ENCODE measurements at places on chromosomes 4 and X.
A peak's percentile ranks its signal among the peaks of the same experiment; 100 is the strongest.

DNA sequence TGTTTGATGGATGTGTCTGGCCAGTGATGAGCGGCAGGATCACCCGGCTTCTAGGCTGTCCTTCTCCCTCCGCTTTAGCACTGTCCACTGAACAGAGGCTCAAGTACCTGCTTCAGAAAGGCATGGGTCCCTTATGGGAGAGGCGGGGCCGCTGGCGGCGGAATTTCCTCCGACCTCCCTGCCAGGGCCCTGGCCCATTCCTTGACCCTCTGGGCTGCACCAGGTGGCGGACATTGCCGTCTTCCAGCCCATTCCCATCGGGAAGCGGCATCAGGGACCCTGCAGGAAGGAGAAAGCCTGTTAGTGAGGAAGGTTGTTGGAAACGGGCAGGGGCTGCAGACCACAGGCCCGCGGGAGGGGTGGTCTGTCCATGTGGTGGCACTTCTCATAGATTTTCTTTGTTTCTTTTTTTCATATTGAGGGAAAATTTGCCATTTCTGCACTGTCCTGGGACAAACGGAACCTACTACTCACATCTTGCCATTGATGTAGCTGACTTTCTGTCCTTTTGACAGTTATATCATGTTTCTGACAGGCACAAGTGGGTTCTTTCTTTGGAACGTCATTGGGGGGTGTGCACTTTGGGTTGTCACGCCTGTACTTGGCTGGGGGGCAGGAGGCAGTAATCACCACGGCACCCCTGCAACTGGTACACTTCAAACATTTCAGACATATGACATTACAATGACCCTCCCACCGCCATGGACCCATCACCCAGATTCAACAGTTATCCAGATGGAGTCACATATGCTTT lies 6.1 kb downstream of the APLN start:
- DNase-seq: no peak

DNA sequence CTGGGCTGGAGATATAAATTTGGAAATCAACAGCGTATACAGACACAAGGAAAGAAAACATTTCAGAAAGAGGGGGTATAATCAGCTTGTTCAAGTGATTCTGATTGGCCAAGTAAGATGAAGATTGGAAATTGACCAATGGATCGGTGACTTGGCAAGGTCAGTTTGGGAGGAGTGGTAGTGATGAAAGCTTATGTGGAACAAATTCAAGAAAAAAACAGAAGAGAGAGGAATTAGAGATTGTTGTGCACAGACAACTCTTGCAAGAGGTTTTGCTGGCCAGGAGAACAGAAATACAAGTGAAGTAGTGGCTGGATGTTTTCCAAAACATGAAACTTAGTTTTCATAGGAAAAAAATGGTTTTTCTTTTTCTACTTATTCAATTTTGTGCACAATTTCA lies 16.3 kb downstream of the CD38 start:
- no peak for DNase-seq

GRCh38 chrX:17531500-17531899 lies 156.5 kb downstream of the NHS start:
- DNase-seq: no peak

GRCh38 chr4:11910812-11911211 lies 482.1 kb upstream of the HS3ST1 start:
- no peak for DNase-seq

GRCh38 chr4:89123451-89123851 lies 12.1 kb downstream of the TIGD2 start:
- DNase-seq: no peak

GRCh38 chr4:62209757-62210485 lies 1009.8 kb downstream of the ADGRL3 start:
- no peak for DNase-seq

DNA sequence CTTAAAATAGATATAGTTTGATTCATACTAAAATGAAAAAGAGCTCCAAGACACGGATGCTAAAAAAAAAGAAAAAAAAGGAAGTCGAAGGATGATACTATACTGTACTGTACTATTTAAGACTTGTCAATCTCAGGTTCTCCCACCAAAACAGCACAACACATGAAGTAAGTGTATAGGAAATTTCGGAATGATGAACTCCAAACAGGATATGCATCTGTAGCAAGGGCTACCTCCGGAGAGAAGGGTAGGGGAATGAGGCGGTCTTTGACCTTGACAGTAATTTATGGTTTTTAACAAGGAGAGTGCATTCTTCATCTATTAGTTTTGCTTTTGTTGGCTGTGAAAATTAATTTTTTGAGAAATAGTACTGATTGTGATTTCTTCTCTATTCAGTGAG lies 541 bp upstream of the FIP1L1 start:
- DNase-seq: no peak

- DNase-seq: no peak
These were observed 32.6 kb upstream of the PPP2R2C start for GRCh38 chr4:6504900-6505496.

- DNase-seq: no peak
These were observed 11.9 kb downstream of the SMIM10L2A start for GRCh38 chrX:135433531-135434257.

- no peak for DNase-seq
These were observed 1096.3 kb downstream of the FAT4 start for GRCh38 chr4:126411047-126411446.

GRCh38 chrX:78063687-78064086 lies 40.4 kb upstream of the PGK1 start:
- no peak for DNase-seq

GRCh38 chr4:107060388-107060787 lies 24.3 kb upstream of the DKK2 start:
- DNase-seq: no peak

DNA sequence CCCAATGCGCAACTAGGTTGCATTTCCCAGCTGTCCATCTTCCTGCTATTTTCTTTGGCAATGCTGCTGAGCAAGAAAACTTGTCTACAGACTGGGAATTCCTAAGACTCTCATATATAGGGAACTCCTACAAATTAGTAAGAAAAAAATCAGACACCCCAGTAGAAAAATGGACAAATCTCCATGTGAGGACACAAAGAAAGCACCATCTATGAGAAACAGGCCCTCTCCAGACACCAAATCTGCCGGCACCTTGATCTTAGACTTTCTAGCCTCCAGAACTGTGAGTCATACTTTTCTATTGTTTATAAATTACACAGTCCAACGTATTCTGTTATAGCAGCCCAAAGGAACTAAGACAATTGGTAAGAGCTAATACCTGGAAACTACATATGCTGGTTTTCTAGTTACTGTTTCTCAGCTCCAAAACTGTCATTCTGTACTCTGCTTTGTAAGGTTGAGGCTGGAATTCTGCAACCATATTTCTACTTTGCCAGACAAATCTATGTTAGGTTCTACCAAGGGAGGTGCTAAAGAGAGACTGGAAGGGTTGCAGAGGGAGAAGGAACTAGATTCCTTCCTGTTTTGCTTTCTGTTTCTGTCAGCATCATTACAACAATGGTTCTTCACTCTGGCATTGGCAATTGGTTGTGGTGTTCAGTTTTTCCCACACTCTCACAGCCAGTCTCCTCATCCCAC lies 35.7 kb upstream of the FAM241A start:
- no peak for DNase-seq

GRCh38 chr4:122151982-122152710 lies at the start of gene BLTP1:
Gene BLTP1 (plus strand): TSS chr4:122152331. CDS start chr4:122170648, 18,317 bp downstream.
- DNase-seq: peak; percentile 27

DNA sequence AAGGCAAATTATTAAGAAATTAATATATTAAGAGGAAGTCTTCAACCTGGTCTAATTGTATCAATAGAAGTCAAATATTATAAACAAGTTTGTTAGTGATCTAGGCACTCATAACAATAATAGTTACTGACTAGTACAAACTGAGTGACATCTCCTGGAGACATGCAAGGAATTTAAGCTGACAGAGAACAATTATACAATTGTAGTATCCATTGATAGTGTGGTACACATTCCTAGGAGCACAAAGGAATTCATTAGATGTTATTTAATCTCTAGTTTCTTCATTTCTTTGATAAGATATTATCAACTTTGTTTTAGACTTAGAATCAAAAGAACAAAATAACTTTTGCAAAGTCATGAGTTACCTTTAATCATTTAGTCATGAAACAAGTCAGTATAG lies 1048.6 kb downstream of the PCDH7 start:
- no peak for DNase-seq

- no peak for DNase-seq
These were observed 2.1 kb upstream of the DACH2 start for GRCh38 chrX:86146102-86146501.

DNA sequence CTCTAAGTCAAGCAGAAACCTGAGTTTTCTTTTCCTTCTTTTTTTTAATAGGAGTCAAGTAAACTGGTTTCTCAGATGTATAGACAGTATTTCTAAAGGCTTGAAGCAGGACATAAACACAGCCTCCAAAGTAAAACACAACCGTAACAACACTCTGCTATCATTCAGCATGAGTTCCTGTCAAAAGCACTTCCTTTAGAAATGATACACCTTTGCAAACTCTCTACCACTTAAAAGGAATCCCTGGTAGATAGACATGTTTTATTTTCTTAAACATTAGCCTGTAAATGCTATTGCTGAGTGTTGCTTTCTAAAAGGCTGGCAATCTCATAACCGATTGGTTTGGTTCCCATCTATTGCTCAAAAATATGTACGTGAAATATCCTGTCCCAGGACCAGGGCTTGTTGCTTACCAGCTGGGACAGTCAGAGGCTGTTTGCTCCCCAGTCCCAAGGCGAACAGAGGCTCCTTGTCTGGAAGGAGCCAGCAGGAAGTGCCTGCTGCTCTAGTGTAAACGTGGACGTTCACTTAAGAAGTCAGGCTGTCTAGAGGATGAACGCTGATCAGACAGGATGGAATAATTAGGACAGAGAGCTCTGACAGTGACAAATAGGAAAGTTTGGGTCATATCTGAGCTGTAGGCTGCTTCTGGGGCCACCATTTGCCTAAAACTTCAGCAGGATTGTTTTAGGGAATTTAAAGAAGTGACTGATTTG lies 173.9 kb upstream of the KLF3 start:
- DNase-seq: no peak

GRCh38 chr4:70754470-70754869 lies 32.7 kb downstream of the RUFY3 start:
- no peak for DNase-seq

DNA sequence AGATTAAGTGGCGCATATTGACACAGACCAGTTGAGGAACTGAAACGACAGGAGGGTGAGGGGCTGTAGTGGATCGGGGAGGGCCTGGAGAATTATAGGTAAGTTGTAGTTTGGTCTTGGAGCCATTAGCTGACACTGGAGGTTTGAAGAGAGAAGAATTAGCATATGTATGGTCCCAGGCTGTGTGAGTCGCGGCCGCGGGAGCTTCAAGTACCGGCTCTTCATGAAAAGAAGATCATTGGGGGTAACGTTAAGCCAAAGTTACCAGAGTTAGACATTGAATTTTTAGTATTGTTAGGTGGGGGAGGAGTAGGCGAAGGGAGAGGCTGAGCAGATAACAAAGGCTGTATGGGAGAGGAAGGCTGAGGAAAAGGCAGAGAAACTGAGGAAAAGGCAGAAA lies 56.5 kb downstream of the ZNF674 start:
- no peak for DNase-seq
